ENCODE measurements at places on chromosomes 13 and 19.

GRCh38 chr13:43030548-43030947, 7.2 kb downstream of the DNAJC15 start:
- DNase-seq: no peak

GRCh38 chr19:41844601-41845000, at the start of gene LYPD4:
TSS of gene LYPD4 (minus strand) at chr19:41844683. CDS start at chr19:41839285, 5,398 bp downstream.
- no peak for DNase-seq

DNA sequence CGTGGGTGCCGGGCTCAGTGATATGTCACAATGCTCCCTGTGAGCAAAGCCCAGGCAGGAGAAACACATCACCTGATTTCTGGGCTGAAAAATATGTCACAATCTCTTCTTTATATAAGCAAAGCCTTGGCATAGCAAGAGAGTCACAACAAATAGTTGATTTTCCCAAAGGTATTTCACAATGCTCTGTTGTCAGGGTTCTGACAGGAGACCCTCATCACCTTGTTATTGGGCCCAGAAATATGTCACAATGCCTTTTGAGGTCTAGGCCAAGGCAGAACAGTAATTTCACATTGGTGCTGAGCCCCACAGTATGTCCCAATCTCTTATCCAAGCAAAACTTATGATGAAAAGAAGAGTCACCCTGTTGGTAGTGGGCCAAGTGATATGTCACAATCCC, 125.7 kb downstream of the ZNF675 start:
- no peak for DNase-seq

- no peak for DNase-seq
These were observed 28.5 kb downstream of the SKA3 start for GRCh38 chr13:21147827-21148226.

DNA sequence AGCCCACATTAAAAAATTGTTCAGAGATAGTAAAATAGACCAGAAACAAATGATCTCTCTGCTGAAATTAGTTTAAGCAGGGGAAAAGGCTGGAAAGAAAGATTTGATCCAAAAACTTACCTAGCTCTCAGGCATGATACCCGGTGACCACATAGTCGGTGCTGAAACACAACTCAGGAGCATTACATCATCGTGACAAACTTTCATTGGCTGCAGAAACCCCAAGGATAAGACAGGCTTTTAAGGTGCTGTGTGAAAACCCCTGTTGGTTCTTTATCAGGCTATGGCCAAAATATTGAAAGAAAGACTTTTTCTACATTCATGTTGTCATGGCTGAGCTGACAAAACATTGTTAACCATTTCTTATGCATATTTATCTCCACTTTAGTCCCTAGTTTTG, 171.7 kb upstream of the KLF12 start:
- DNase-seq: peak; percentile 38

DNA sequence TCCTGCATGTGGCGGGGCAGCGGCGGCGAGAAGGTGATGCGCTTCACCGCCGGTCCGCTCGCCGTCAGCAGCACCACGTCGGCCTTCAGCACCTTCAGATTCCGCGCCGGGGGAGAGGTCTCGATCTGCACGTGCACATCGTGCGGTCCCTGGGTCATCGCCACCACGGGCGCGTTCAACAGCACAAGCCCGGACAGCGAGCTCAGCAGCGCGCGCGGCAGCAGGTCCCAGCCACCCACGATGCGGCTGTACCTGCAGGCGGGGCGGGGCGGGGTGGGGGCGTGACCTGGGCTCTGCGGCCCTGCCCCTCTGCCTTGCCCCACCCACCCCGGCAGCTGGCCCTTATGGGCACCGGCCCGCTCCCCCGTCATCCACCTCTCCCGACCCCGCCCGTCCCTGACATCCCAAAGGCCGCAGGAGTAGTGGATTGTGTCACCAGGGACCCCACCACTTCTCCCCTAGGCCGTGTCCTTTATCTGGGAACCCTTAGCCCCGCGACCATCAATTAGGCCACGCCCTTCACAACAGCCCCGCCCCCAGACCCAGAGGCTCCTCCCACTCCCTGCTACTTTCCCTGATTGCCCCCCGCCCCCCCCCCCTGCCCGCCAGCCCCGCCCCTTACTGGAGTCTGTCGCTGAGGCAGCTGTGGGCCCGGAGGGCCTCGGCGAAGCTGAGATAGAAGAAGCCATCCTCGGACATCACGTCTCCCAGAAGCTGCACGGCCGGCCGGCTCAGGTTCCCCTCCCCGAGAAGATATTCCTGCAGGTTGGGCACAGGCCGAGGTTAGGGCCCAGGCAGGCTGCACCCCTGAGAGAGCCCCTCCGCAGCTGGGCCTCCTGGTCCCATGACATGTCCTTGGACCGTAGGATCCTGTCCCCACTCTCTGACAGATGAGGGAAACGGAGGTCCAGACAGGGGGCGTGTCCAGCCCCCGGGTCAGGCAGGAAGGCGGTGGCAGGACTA, 6.1 kb downstream of the IL4I1 start:
- DNase-seq: peak; percentile 41

DNA sequence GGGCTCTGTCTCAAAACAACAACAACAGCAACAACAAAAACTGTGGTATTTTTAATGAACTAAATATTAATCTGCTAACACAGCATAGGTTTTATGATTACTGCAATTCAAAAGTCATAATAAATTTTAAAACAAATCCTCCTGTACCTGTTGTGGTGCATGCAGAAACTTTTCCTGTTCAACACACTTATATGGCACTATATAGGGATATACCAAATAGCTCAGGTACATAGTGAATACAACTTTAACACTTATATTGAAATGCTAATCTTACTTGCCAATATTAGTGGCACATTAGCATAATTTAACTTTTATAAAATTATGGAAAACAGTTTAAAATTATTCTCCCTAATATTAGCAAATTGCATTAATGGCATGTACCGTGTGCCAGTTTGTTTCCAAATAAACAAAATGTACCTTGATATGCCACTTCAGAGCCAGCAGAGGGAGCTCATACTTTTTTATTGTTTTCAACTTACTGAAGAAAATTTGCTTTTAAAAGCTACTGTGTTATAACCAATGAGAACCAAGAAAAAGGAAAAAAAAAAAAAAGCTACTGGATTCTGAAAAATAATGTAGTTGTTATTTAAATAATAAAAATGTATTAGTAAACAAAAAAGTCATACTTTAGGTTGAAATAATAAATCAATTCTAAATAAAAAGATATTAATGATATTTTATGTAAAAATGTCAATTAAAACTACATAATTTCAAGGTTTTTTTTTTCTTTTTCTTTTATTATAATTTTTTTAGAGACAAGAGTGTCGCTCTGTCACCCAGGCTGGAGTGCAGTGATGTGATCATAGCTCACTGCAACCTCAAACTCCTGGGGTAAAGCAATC, 18.0 kb upstream of the RBM26 start:
- peak; percentile 72 for DNase-seq

GRCh38 chr13:45792827-45793303, 58.7 kb downstream of the SIAH3 start:
- no peak for DNase-seq

- DNase-seq: no peak
These were observed 33.3 kb downstream of the BRD4 start for GRCh38 chr19:15298847-15299567.

DNA sequence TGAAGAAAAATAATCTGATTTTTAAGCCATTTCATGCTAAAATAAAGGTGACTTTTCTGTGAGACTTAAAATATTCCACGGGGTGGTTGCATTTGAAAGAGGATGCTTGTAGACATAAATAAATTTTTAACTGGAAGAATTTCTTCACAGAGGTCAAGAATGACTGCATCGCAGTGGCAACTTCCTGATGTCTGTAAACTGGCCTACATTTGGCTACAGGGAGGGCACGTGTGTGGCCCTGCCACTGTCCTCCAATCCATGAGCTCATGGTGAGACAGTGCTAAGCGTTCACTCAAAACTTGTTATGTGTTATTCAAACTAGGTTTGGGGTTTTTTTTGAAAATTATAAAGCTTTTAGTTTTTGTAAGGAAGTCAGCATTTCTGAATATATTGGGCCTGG, 1089.3 kb downstream of the EFNB2 start:
- DNase-seq: no peak

GRCh38 chr19:48154003-48154402, 16.1 kb downstream of the LIG1 start:
- DNase-seq: no peak

DNA sequence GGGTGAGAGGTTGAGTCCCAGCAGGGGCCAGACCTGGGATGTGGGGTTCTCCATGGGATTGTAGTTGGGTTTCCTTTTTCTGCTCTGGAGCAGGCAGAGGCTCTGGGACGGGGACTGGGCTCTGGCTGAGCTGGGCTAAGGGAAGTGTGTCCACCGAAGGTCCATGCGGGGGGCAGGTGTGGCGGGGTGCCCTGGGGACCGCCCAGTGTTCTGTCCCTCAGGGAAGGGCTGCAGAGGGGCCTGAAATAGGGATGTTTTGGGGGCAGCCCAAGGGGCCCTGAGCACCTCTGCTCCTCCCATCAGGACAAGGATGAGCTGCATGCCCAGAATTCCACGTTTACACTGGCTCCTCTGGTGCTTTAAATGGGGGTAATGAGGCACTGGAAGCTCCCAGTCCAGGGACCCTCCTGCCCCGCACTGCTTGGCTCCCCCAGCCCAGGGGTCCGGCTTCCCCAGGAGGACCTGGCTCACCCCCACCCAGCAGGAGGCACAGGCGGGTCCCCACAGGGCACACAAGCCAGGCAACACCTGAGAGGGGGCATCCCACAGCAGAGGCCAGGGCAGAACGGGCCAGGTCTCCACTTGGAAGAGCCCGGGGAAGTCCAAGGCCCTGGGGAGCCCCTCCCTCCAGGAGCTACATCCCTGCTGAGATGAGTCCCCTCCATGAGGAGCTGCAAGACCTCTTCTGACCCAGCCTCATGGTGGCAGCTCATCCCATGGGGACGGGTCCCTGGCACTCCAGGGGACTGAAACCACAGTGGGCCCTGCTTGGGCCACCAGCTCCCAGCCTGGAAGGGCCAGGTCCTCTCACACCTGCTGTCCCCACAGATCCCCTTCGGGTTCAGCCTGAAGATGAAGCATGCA, 14.7 kb upstream of the ZNF14 start:
- no peak for DNase-seq

- DNase-seq: no peak
These were observed 63.6 kb downstream of the ZNF44 start for GRCh38 chr19:12230751-12231733.

DNA sequence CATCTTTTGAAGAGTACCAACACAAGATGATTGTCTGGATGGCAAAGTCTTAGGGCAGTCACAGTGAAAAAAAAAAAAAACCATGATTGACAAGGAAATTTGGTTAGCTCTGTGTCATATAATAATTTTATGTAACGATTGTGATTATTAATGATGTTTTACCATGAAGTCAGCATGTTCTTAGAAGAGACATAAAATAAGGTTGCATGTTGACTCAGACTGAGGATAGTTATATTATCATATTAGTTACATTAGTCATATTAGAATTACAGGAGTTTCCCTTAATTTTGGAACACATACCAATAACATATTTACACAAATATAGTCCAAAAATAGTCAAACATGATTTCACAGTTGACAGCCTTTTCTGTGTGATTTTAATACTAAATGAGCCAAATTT, 5.7 kb downstream of the ZNF431 start:
- no peak for DNase-seq

DNA sequence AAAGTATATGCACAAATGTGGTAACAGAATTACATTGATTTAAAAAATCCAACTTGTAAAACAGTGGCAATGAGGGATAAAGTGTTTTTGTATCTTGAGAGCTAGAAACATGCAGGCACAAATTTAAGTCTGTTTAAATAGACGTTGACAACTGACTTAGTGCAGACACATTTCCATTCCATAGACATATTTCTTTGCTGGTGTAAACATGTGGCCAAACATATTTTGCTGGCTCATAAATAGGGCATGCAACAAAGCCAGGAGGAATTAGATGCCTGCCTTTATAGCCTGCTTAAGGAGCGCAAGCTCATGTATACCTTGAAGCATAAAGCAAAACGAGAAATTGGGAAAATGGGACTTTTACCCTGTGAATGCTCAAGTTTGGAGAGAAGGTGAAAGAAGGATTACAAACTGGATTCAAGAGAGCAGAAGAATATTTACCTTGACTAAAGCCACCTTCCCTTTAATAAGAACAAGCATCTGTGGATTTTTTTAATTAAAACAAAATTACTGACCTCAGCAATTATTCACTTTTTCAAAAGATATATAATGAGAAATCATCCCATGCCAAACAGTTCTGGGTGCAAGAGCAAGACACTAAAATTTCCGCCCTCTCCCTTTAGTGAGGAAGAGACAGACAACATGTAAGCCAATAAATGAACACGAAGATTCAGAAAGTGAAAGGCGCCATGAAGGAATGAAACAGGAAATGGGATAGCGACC, 71.0 kb downstream of the DCT start:
- DNase-seq: peak; percentile 6

DNA sequence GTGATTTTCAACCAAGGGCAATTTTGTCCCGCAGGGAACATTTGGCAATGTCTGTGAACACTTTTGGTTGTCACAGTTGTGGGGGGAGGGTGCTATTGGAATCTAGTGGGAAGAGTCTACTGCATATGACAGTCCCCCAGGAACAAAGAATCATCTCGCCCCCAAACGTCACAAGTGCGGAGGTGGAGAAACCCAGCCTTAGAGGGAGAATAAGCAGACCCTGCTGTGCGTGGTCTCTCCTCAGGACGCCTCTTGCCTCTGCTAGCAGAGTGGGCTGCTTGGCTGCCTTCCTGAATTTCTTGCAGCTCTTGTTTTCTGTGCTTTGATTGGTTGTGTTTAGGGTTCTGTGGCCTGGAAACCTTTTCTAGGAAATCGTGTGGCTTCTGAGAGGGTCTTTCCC, 42.5 kb downstream of the NFIX start:
- no peak for DNase-seq

DNA sequence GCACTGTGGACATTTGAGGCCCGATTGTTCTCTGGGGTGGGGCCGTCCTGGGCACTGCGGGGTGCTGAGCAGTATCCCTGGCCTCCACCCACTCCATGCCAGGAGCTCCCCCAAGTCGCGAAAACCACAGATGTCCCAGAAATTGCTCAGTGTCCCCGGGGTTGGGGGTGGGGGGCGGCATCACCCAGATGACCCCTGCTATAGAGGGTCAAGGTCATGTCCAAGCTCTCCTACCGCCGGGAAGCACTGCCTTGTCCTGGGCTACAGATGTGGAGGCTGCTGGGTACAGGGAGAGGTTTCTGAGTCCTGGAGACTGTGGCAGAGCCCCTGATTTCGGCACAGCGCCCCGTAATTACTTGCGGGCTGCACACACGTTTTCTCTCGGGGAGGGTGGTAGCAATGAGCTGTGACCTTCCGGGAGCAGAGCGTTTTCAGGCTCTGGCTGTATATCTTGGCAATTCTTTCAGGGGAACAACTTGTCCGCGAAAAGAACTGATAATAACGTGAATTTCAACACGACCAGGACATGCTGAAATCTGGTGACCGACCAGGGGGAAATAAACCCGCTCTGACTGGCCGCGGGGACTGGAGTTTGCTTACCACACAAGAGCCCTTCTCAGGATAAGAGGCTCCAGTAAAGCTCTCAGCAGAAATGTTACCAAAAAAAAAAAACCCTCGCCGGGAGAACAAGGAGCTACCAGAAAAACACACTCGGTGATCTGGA, 68.1 kb downstream of the GNG7 start:
- DNase-seq: no peak

DNA sequence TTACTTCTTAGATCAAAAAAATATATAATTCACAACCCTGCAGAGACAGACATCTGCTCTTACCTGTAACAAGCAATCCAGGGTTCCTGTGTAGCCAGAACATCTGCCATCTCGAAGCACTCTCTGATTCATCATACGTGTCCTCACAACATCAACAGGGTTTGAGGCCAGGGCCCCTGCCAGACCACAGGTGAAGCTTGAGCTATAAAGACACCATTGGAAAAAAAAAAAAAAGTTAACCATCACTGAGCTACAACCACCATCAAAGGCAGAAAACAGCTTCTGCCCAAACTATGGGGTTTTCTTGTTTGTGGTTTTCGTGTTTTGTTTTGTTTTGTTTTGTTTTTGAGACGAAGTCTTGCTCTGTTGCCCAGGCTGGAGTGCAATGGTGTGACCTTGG, 19.3 kb downstream of the SLC25A30 start:
- no peak for DNase-seq

All from tongue (tissue), 3 donors.